ENCODE measurements at places on chromosomes 6 and 20.

DNA sequence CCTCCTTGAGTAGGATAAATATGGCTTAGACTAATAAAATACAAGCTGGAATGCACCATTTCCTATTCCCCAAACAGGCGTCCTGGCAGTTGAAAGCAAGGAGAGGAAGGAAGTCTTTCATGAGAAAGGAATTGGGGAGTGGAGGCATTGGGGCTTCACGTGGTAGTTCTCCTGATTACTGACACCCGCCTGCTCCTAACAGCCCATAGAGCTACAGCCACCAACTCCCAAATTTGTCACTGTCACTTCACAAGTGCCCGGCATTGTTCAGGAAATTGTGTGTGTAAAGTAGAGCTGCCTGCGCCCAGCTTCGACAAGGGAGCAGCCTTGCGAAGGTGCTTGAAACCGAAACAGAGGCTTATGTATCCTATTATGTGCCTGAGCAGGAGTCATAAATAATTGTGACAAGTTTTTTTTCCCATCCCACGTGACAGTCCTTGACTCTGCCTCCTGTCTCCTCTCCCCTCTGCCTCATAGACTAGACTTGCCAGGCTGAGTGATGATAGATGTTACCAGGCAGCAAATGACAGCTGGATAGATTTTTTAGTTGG lies 301.7 kb upstream of the ZFP64 start:
- no peak for DNase-seq

GRCh38 chr20:57539889-57540288 lies 14.9 kb upstream of the CTCFL start:
- no peak for DNase-seq

DNA sequence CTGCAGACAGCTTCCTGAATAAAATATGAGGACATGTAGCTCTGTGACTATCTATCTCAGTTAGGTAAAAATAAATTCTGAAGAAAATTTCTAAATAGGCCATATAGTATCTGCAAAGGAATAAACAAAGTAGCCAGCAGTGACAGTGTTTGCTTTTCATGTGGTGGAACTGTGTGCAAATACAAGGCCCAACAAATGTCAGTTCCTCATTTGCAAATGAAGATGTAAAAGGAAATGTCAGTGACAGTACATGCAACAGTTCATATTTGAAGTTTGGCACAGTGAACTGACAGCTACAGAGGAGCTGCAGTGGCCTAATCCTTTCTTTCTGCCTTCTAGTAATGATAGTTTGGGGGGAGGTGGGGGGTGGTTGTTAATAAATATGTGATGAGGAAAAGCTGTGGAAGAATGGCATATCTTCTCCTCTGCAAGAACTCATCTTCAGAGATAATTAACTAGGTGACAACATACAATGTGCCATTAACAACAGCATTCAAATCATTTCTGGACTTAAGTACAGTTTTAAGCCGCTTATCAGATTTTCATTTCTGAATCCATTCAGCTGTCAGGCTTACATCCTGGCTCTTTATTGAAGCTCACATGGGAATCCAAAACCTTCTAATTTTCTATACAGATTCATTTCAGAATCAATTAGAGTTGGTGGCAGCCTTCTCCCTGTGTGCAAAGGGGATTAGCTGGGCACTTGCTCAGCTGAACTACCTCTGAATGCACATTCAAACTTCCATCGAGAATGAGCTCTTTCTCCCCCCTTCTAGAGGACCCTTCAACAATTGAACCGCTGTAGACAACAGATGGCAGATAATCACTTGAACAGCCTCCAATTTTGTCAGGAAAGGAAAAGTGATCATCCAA lies 1059.0 kb upstream of the EPHA7 start:
- no peak for DNase-seq

DNA sequence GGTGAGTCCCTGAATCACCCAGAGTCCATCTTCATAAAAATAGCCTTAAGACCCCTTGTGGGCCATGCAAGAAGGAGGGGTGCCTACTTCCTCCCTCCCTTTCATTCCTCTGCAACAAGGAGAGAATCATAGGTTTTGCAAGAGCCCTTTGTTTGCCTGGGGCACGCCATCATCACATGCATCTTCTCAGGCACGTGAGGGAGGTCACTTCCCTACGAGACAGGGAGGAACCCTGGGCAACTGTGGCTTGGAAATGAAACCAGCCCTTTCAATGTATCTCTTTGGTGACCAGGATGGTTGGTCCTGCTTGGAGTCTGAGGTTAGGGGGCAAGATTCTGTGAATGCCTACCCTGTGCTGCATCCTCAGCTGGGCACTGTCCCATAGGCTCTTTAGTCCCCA lies 194.8 kb downstream of the MAFB start:
- no peak for DNase-seq

DNA sequence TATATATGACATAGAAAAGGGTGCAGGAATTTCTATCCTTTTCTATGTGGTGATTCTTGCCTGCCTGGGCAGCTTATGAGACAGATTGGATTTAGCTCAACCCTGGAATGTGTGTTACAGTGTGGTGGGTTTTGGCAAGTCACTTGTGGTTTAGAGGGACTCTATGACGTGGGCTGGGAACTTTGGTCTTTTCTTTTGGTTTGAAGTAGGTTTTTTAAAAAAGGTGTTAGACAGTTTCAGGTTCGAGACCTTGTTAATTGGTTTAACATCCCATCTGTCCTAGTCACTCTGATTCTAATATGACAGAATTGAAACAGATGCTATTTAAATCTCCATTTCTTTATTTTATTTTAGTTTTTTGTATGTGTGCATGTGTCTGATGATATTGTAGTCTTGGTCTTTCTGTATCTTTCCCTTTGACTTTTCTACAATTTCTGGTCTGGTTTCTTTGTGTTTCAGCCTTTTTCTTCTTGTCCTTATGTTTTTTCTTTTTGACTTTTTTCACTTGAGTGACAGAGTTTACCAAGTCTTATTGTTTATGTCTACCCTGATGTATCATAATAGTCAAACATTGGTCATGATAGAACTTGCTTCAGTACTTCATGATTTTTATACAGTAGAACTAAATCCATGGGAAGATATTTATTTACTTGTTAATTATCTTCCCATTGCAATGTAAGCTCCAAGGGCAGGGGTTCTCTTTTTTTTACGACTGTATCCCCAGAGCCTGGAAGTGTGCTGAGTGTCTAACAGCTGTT lies 174.3 kb downstream of the CDKAL1 start:
- DNase-seq, result no peak

GRCh38 chr6:5540370-5540769 lies 279.1 kb downstream of the FARS2 start:
- DNase-seq, result no peak
